Brain (organoid and tissue), 16 donors: ENCODE measurements at places on chromosomes 4 and X.

GRCh38 chr4:108351791-108352190 lies 183.1 kb upstream of the LEF1 start:
- DNase-seq = no peak

DNA sequence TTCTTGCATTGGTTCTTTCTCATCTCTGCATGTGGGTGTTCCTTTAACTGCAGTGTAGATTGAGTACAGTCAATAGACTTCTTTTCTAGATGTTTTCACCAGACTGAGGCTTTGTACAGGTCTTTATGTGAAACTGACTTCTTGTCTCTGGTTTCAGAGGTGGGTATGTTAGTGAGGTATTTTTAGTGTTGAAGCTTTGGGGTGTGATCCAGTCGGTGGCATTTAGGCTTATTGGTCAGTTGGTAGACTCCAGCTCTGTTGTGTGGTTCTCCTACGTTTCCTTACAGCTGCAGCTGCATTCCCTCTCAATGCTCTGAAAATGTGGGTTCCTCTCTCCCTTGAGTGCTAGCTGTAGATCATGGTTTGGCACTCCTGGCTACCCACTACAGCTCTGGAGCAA lies 21.3 kb upstream of the AMBN start:
- no peak for DNase-seq

GRCh38 chrX:283115-283845 lies 2.1 kb downstream of the PLCXD1 start:
- peak; percentile 94 for DNase-seq

- no peak for DNase-seq
These were observed 22.5 kb downstream of the ZNF41 start for GRCh38 chrX:47460561-47460960.

DNA sequence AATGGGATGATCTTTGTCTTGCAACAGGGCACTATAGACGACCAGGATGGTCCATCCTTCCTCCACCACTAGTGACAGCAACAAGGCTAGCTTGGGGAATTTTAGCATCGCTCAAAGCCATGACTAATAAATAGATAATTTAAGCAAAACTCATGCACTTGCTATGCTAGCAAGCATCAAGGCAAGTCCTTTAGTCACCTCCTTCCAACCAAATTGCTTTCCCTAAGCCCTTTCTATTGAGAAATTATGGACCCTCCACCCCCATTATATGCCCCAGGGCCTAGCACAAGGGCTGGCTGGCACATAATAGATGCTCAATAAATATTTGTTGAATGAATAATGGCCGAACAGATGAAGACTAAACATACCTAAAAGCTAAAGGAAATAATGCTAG lies 28.6 kb downstream of the SLC16A2 start:
- DNase-seq = no peak

GRCh38 chrX:96685210-96686099 lies 813 bp downstream of the DIAPH2 start:
- DNase-seq = peak; percentile 15

GRCh38 chr4:136562834-136563233 lies 969.5 kb downstream of the PCDH18 start:
- no peak for DNase-seq

- no peak for DNase-seq
These were observed 211.6 kb upstream of the TAPT1 start for GRCh38 chr4:16437836-16438235.

DNA sequence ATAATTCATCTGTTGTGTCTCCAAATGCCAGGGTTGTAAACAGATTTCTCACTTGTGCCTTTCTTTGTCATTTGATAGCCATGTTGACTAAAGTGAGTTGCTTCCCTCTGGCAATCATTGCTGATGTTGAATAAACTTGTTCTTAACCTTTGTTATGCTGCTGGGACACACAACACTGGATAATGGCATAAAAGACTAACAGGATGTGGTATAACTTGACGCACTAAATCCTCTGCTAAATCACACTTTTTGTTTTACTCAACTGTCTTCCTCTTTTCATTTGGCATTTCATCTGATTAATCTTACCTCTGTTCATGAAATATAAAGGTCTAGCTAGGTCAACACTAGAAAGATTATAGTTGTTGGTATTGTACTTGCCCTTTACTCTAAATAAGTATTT lies 17.6 kb upstream of the CXCL5 start:
- no peak for DNase-seq

- no peak for DNase-seq
These were observed 111.2 kb upstream of the GRXCR1 start for GRCh38 chr4:42781315-42781714.

GRCh38 chr4:16139066-16139945 lies 55.5 kb upstream of the PROM1 start:
- DNase-seq = no peak

- DNase-seq = no peak
These were observed 99.6 kb upstream of the SORBS2 start for GRCh38 chr4:185911556-185912064.

GRCh38 chrX:45872480-45872879 lies 671.8 kb upstream of the DIPK2B start:
- no peak for DNase-seq
